AG20443 (cell line): ENCODE measurements at places on chromosomes 3 and 15.

- DNase-seq, result peak; percentile 41
These were observed 9.6 kb downstream of the KBTBD13 start for GRCh38 chr15:65085990-65086679.

DNA sequence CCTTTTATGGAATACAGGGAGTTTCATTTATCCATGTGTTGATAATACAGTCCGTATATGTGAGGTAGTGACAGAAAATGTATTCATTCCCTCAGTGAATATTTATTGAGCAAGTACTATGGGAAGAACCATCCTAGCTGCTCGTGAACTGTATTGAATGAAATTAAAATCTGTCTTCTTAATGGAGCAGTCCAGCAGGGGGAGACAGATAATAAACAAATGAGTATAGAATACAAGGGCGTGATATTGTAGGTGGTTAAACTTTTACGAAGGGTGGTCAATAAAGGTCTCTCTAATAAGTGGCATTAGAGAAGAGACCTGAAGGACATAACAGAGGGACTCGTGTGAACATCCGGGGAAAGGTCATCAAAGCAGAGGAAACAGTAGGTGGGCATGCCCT lies 62.7 kb upstream of the OSTN start:
- peak; percentile 14 for DNase-seq

DNA sequence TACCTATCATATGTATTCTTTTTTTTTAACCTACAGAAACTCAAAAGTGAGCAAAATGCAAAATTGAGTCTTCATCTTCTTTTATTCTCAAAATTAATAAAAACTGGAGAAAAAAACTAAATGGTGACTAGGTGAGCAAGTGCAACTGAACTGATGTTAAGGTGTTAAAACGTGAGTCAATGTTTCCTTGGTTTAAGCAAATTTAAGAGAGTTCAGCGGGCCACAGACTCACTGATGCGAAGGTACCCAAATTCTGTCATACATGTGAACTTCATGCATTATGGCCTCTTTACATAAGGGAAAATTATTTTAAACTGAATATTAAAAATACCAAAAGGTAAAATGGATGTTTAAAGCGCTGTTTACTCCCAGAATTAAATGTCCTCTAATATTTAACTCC lies 206.6 kb downstream of the FOXP1 start:
- no peak for DNase-seq

- DNase-seq, result no peak
These were observed 32.3 kb upstream of the SYNPR start for GRCh38 chr3:63245726-63246241.

DNA sequence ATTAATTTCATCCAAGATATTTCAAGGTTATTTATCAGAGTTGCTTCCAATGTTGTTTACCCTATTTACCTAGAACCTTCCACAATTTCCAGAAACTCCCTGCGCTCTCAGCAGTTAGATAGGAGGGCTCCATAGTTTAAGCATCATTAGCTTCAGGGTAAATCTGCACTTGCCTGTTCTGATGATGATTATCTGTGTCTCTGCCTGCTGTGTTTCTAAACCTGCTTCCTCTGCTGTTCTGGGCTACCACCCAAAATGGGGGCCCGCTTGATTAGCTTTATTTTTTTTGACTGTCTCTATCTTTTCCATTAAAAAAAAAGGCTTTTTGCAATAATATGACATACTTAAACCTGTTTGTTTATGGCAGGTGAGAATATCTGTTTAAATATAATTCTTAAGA lies 472.4 kb downstream of the DIPK2A start:
- no peak for DNase-seq

DNA sequence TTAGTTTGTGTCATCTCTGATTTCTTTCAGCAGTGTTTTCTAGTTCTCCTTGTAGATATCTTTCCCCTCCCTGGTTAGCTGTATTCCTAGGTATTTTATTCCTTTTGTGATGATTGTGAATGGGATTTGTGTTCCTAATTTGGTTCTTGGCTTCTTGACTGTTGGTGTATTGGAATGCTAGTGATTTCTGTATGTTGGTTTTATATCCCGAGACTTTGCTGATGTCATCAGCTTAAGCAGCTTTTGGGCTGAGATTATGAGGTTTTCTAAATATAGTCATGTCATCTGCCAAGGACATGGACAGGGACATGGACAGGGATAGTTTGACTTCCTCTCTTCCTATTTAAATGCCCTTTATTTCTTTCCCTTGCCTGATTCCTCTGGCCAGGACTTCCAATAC lies 35.8 kb downstream of the MYO9A start:
- DNase-seq, result no peak

GRCh38 chr3:125202197-125202596 lies 10.4 kb downstream of the SLC12A8 start:
- no peak for DNase-seq

- DNase-seq, result no peak
These were observed 95.8 kb downstream of the SEC22A start for GRCh38 chr3:123297627-123297899.

GRCh38 chr15:90184786-90185704 lies 16.1 kb upstream of the SEMA4B start:
- peak; percentile 79 for DNase-seq

- no peak for DNase-seq
These were observed 52.3 kb upstream of the PIAS1 start for GRCh38 chr15:68001811-68002210.

GRCh38 chr15:33198541-33198940 lies 4.0 kb upstream of the FMN1 start:
- no peak for DNase-seq

DNA sequence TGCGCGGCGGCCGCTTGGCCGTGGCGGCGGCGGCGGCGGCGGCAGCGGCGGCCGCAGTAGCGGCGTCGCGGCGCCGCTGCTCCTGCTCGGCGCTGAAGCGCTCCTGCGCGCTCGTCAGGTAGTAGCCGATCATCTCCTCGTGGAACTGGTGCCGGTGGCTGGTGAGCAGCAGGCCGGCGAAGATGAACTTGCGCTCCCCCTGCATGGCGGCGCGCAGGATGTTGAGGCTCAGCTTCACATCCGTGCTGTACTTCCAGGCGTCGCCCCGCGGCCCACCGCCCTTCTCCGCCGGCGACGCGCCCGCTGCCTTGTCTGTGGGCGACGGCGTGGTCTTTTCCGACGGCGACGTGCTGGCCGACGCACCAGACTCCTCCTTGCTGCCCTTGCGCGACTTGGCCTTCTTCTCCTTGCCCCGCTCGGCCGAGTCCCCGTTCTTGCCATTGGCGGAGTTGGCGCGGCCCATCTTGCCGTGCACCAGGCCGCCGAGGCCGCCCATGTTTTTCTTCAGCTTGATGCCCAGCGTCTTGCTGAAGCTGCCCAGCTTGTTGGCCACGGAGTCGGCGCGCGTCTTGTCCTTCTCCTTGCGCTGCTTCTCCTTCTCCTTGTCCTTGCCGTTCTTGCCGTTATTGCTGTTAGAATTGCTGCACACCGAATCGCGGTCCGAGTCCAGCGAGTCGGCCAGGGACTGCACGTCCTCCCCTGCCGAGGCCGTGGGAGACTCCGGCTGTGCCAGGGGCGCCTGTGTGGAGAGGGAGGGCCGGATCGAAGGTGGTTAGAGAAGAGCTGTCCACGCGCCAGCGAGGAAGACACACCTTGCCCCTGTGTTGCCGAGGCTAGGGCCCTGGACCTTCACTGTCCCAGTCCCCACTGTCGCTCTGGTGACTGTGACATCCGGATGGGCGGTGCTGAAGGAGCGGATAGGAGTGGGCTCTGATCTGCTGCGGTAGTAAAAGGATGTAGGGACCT lies 157.6 kb downstream of the KLF13 start:
- no peak for DNase-seq

- DNase-seq, result no peak
These were observed 22.1 kb upstream of the MYO5C start for GRCh38 chr15:52317688-52318087.

DNA sequence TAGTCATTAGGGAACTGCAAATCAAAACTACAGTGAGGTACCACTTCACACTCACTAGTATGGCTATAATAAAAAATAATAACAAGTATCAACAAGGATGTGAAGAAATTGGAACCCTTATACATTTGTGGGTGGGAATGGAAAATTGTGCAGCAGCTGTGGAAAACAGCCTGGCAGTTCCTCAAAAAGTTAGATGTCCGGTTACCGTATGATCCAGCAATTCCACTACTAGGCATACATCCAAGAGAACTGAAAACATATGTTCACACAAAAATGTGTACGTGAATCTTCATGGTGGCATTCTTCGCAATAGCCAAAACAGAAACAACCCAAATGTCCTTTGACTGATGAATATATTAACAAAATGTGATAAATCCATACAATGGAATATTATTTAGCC lies 187.9 kb upstream of the LYSMD4 start:
- DNase-seq, result no peak

DNA sequence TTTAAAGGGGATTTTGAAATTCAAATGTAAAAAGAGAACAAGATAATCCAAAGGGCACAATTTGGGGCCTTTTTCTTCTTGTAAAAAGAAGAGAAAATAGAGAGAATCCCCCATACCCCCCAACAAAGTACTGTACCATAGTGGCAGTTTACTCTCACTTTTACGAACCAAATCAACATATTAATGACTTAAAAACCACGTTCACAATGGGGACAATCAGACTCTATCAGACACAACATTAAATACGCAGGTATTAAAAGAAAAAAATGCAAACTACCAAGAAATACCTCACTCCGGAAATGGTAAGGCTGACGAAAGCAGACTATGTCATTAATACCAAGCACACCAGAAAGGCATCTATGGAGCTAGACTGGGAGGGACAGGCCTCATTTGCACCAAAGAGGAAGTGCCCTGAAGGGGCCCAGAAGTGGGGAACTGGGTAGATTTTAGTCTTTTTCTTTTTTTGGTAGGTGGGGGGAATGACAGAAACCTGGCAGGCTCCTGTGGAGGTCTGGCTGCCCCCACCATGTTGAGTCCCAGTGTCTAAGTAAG lies 134.3 kb downstream of the TIGIT start:
- DNase-seq, result no peak

DNA sequence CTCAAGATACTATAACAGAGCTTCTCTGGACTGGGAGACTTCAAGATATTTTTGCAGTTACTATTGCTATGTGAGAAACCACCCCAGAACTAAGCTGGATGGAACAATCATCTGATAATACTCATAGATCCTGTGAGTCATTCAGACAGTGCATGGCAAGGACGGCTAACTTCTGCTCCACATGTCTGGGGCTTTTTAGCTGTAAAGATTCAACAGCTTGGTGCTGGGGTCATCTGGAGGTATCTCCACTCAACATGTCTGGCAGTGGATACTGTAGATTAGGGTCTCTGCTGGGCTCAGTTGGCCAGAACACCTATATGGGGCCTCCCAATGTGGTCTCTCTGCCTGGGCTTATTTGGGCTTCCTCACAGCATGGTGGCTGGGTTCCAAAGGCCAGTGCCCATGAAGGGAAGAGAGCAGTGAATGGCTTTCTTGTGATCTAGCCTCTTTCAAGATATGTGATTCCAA lies 117.3 kb upstream of the SLC7A14 start:
- peak; percentile 77 for DNase-seq

DNA sequence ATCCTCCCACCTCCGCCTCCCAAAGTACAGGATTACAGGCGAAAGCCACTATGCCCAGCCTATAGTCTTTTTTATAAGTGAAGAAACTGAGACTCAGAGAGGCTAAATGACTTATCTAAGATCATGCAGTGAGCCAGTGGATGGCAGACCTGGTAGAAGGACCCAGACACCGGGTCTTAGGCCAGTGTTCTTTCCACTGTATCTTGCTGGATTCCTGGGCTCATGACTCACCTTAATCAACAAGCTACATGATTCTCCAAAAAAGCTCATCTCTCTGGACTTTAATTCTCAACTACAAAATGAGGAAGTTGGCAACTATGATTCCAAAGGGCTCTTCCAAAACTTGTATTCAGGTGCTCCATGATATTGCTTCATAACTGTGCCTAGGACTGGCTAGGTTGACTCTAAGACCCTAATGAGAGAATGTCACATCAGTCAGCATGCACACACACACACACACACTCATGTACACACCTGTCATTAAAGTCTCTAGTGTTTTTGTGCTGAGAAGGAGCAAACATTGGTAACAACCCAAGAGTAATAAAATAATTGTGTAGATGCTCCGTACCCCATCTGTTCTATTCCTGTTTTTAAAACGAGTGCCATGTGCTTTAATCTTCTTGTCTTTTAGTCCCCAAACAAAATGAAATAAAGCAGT lies 89.7 kb upstream of the SLC4A7 start:
- DNase-seq, result peak; percentile 38

DNA sequence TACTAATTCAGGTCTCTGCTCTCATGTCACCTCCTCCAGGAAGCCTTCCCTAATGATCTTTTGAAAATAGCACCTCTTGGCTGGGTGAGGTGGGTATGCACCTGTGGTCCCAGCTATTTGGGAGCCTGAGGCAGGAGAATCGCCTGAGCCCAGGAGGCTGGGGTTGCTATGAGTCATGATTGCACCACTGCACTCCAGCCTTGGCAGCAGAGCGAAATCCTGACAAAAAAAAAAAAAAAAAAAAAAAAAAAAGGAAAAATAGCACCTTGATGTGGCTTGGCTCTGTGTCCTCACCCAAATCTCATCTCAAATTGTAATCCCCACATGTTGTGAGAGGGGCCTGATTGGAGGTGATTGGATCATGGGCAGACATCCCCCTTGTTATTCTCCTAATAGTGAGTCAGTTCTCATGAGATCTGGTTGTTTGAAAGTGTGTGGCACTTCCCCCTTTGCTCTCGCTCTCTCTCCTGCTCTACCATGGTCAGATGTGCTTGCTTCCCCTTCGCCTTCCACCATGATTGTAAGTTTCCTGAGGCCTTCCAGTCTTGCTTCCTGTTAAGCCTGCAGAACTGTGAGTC lies 11.2 kb upstream of the RNU6-1 start:
- DNase-seq, result no peak

DNA sequence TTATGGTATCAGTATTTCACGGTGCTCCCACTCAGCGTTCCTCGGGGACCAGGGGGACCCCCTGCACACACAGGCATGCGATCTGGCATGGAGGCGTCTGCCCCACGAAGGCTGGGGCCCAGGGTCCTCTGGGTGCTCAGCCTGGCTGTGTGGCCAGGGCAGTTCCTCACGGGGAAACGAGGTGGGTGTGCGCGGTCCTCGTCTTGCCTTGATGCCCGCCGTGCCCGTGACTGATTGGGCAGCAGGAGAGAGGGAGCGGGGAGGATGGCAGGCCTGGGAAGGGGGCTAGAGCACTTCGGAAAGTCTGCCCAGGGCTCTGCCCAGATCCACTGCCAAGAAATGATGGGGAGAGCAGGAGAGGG lies 10.9 kb downstream of the LINGO1 start:
- DNase-seq, result no peak

DNA sequence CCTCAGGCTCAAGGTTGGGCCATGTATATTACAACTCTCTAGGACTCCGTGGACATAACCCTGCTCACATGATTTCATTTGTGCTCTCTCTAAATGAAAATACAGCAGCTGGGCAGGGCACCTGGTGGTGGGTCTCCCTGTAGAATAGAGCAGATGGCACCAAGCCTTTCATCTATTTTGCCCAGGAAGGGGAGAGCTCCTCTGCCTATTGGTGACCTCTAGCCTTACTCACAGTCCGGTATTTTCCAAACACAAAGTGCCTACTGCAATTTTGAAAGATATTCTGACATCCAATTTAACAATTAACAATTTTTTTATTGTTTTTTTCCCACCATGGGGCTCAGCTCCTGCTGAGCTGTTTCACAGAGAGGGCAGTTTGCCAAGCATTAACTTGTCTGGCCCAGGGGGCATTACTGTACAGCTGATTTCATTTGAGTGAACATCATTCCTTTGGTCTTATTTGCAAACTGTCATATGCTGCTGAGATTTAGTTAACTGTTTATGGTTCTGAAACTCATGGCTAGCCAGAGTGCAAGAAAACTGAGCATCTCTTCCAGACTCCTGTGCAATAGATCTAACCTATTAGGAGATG lies 474.0 kb downstream of the EPHB1 start:
- DNase-seq, result no peak
